ENCODE measurements at places on chromosomes 5 and 9.

GRCh38 chr5:80387063-80387768, 20.6 kb upstream of the ZFYVE16 start:
- DNase-seq = no peak

DNA sequence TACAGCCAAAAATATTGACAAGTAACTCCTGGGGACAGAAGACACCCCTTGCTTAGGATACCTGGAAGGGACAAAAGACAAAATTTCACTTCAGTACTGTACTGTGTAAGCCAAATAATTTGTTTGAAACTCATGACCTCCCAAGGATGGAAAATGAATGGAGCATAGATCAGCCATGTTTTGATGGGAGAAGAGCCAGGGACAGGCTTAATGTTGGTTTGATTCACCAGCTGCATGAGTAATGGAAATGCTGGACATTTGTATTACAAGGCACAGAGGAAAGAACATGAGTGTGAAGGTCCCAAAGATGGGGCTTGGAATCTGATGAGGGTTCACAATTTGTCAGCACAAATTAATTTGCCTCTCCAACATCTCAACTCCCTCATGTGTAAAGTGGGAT, 122.8 kb downstream of the ENC1 start:
- DNase-seq = no peak

DNA sequence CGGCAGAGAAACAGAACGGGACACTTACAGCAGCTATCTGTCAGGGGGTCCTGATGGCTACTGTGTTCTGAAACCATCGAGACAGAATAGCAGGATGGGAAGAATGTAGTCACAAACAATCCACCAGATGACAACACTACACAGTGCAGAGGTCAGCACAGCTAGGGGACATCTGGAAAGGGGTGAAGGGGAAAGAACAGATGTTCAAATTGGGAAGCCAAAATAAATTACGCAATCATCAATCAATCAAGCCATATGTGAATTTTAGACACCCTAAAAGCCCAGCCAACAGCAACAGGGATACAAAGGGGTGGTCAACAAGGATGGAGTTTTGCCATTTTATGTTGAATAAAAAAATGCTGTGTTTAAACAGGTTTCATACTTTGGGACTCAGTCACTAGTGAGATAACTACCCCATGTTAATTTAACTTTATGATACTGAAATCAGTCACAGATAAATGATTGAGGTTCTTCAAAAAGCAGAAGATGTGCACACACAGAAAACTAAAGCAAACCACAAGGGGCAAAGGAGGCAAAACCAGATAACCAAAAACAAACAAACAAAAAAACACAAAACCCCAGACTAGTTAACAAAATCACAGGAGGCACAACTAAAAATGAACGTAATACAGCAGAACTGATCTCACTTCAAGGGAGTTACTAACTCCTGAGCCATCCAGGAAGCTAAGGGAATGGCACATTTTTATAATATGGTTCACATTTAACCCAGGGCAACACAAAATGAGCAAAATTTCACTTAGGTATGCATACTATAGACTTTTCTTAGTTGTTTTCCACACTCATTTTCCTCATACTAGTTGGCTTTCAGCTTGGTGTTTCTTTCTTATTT, 65.9 kb downstream of the HABP4 start:
- DNase-seq = no peak

DNA sequence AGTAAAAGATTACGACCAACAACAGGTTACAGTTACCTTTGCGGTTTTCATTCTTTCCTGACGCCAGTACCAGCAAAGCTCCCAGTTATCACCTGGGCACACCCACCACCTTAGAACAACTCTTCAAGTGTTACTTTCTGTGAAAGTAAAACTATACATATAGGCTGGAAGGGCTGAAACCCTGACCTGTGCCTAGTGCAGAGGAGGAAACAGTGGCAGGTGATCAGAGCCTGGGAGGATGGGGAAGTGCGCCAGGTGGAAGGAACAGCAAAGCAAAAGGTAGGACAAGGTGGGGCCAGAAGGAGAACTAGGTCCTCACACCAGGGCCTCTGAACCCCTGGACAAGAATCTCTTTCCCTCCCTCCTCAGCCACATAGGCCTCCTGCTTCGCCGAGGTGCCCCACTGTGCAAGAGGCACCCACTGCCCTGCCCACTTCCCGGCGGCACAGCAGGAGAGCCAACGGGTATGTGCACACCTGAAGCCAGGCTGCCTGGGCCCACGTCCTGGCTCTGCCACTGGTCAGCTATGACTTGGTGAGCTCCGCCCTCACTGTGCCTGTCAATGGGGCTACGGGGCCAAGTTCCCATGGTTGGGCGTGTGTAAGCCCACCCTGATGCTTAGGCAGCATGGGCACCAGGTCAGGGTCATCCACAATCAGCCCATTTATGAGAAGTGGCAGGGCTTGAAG, 26.9 kb downstream of the BICD2 start:
- DNase-seq = no peak

GRCh38 chr5:146339715-146340259, 1.1 kb downstream of the POU4F3 start:
- DNase-seq = no peak

GRCh38 chr5:129063483-129064113, 31.0 kb upstream of the ISOC1 start:
- no peak for DNase-seq

- no peak for DNase-seq
Observed at GRCh38 chr5:116834796-116835515, 260.3 kb upstream of the SEMA6A start.

GRCh38 chr9:18783909-18784308, 249.1 kb downstream of the SAXO1 start:
- DNase-seq = no peak

DNA sequence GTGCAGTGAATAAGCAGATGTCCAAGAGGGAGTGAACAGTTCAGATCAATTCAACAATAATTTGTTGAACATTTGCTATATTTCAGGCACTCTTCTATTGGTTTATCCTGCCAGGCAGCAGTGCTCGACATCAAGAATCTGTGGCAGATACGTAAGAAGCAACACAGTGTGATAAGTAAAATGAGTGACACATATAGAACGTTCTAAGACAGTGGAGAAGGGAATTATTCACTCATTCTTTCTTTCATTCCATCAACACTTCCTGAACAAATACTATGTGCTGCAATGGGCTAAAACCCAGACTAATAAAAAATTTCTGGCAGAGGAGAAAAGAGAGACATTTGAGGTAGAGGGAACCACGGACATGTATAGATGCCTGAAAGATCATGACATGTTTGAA, 89.9 kb upstream of the GLIS3 start:
- no peak for DNase-seq

- no peak for DNase-seq
Observed at GRCh38 chr9:19935422-19935821, 146.6 kb upstream of the SLC24A2 start.

DNA sequence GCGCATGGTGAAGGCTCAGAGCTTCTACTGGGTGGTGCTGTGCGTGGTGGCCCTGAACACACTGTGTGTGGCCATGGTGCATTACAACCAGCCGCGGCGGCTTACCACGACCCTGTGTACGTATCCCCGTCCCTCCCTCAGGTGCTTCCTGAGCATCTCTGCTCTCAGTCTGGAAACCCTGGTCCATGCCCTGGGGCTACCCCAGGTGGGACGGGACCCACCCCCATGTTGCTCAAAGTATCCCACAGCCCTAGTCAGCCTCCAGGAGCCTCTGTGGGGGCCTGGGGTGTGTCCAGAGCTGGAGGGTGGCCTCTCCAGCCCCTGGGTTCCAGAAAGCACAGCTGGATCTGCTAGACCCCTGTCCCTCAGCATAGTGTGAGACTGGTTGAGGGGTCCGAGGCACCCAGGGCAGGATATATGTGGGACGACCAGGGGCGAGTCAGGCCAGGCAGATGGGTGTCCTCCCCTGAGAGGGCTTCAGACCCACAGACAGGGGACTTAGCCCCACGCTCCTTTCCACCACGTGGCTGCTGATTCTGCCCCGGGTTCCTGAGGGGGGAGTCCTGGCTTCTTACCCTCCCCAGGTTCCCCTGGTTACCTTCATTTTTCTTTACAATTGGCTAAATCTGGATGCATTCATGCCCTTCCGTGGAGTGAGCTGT, 94.0 kb downstream of the CACNA1B start:
- no peak for DNase-seq

DNA sequence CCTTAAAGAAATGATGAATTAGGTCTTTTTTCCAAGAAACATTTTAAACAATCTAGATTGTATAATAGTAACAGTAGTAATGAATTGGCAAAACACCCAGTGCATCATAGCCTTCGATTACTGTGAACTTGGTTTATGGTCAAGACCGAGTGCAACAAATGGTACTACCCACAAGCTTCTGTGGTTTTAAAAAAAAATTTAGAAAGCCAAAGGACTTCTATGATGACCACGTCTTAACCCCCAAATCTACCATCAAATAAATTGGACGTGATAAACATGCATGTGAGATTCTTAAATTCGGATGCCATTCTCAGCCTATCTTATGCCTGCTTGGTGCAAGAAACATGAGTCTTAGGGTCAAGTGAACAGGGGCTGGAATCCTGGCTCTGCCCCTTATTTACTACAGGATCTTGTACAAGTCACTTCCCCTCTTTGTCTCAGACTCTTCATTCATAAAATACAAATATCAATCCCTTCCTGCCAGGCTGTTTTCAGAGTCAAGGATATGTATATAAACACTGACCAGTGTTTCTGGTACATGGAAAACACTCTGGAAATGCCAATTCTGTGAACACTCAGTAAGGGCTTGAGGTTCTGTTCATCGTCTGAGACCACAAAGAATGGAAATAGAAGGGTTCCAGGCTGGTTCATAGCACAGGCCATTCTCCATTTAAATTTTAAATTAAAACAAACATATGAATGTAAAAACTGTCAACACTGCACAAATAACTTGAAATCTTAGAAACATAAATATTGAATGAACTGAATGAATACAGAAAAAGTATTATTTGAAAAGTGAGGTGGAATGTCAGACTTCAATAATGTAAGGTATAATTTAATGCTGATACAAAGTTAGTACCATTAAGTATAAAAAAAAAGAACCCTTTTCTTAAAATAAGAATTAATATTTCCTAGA, 107.8 kb downstream of the NR6A1 start:
- no peak for DNase-seq

DNA sequence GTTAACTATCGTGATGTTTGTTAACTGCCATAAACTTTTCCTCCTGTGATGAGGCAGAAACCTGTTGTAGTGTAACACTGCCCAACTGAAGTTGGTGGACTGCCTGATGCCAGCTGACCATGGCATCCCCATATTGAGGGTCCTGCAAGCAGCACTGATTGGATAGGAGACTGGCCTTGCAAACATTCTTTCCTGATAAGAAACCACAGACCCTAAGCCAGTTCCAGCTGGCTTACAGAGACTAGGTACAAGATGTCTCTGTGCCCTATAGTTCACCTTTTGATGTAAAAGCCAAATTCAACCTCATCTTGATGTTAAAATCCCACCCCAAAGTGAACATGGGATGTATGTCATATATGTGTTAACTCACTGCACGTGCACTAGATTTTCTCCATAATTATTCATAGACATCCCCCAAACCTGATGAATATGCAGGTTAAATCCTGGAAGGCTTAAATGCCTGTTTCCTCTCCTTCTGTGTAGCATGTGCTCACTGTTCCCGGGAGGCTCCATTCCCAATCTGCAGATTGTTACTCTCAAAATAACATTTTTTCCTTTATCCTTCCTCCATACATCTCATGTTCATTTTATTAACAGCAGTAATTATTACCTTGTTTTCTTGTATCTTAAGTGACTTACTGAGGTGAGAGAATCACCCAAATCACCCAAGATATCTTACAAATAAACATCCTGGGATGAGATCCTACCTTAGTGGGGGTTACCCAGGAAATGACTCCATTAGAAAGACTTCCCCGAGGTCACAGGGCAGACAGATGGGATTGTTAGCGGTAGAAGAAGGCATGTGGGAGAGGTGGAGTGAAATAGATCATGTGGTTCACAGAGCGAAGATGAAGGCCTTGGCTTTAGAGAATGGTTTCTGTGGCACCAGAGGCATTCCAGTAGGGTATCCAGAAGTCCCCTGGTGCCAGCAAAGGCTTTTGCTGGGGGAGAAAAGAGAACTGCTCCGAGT, 566.7 kb downstream of the CCDC171 start:
- DNase-seq = no peak

DNA sequence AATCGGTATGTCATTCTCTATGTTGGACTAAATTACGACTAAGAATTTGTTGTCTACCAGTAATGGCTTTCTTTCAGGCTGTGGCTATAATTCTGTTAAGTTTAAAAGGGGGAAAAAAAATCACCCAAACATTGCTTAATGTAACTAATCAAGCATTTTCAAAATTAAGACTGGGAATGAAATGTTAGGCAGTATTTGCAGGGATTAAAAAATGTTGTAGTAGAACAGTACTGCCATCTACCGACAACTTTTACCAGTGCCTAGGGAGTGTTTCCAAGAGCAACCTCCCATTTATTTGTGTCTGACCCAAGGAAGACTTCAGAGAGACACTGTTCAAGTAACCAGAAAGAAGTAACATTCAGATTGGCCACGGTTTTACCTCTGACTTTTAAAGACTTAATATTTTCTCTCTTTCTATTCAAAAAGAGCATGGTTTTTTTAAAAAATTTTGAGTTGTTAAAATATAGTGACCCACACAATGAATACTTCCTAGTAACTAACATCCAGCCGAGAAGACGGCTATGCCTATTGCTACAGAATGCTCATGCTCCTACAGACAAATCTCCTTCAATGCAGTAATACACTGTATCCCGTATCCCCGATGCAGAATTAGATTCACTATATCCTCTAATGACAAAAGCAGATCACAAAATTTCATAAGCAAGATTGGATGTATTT, 92.4 kb downstream of the ARL15 start:
- DNase-seq = no peak

DNA sequence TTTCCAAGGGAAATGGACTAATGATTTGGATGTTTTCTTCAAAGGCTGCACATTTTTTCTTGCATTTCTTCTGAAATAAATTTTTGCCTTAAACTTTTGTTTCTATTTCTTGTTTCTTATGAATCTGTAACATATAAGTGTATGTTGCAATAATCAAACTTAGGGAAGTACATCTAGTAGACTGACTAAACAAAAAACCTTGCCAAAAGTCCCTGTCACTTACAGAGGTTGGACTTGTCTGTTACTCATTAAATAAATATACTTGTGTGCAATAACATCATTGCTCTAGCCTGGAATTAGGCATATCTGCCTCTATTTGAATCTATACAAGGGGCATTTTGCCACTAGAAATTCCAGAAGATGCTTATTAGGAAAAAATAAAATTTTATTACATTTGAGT, 56.6 kb downstream of the C6 start:
- DNase-seq = no peak

Measured in CMK (cell line).